ENCODE measurements at places on chromosomes 5 and 9.

- no peak for DNase-seq
Measured at GRCh38 chr5:56588636-56589480, 226.5 kb upstream of the MAP3K1 start.

- DNase-seq = no peak
Measured at GRCh38 chr5:116472274-116472673, 102.3 kb downstream of the SEMA6A start.

DNA sequence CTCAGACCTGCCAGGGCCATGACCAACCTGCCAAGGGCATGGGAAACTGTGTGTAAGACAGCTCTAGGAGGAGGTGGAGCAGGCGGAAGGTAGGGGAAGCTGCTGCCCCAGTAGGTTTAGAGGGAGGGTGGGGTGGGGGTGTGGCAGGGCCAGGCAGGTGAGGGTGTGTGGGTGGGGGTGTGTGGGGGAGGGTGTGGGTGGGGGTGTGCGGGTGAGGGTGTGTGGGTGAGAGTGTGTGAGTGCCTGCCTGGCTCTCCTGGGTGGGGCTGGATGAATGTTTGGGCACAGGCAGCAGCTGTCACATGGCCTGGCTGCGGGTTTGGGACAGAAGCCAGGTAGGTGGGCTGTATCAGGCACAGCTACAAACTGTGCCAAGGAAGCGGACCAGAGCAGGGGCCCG, 8.8 kb upstream of the N4BP3 start:
- DNase-seq = peak; percentile 27

GRCh38 chr9:74499111-74499601, 2.0 kb downstream of the RORB start:
- DNase-seq = no peak

- no peak for DNase-seq
Measured at GRCh38 chr5:34789021-34789531, 49.9 kb upstream of the TTC23L start.

DNA sequence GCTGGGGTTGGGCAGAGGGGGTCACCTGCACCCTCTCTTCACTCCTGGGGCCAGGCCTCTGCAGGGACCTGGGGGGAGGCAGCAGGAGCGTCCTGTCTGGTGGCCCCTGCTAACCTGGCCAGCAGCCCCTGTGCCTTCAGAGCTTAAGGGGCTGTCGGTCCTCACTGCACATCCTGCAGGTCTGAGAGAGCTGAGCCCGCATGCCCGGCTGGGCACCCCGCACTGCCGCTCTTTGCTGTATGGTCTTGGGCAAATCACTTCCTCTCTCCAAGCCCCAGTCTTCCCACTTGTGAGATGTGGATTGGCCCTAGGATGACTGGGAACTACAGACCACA, 7.9 kb downstream of the FLT4 start:
- no peak for DNase-seq

DNA sequence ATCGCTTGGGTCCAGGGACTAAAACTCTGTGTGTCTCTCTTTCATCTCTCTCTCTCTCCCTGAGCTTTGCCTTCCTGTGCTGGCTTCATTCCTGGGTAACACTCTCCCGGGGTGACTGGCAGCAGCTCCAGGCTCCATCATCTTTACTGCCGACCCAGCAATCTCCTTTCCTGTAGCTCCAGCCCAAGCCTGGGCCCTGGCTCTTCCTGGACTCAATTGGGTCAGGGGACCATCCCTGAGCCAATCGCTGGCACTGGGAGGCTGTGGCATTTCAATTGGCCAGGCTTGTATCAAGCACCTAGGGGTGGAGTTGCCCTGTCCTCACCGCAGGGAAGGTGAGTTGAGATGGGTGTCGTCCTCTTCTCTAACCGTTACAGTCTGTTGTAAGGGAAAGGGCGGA, 31.9 kb downstream of the FAM240B start:
- no peak for DNase-seq

GRCh38 chr5:65423623-65424022, 58.1 kb downstream of the ADAMTS6 start:
- DNase-seq = no peak

GRCh38 chr9:108603141-108603540, 252.6 kb downstream of the ACTL7B start:
- no peak for DNase-seq

GRCh38 chr9:109806506-109807115, 26.6 kb downstream of the PALM2AKAP2 start:
- no peak for DNase-seq

Measured in NCI-H345 (cell line).